ENCODE measurements at places on chromosomes 1 and 21.

GRCh38 chr21:25916226-25916625 is 181.5 kb downstream of the GABPA start:
- DNase-seq = no peak

DNA sequence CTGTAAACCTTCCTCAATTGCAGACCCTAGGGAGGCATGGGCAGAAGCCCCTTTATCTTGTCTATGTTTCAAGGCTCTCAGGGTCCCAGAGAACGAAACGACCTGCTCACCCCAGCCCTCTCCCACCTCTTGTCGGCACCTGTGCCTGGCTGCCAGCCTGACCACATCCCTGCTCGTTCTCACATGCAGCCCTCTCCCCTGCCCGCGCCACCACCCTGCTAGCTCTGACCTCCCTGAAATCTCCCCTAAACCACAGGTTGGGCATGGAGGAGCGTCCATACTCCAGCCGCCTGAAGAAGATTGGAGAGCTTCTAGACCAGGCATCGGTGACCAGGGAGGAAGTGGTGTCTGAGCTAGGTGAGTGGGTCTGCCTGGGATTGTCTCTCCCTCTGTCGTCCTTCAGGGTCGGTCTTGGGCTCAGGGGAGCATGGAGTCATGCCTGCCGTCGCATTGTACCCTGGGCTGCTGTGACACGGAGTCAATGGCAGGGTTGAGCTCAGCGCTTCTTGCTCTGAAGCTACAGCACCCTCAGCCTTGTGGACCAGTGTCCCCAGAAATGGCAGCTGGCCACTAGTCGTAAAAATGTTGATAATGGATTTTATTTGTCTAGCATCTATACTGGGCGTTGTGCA is 3.6 kb downstream of the ADPRS start:
- no peak for DNase-seq

- DNase-seq = peak; percentile 23
Measured at GRCh38 chr1:160078512-160079195, 2.7 kb upstream of the KCNJ9 start.

GRCh38 chr1:55117941-55118340 is 78.6 kb downstream of the PCSK9 start:
- no peak for DNase-seq

- DNase-seq = peak; percentile 83
Measured at GRCh38 chr1:156805766-156806511, 10.7 kb downstream of the SH2D2A start.

DNA sequence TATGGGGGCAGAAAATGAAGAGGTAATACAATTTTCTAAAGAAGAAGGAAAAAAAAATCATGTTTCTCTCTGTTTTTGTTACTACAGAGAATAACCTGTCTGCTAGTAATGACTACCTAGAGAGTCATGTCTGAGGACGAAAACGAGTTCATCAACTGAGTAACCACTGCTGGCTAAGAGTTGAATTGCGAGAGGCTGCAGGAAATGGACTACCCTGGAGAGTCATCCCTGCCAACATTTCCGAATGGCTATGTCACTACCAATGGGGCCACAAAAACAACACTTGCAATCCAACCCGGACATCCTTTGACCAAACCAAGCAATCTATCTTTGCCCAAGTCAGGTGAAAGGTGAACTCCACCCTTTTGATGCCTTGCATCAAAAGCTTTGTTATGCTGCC is 120.6 kb downstream of the FCRL5 start:
- DNase-seq = no peak

GRCh38 chr1:110945626-110946025 is 18.1 kb downstream of the LRIF1 start:
- no peak for DNase-seq

- no peak for DNase-seq
Measured at GRCh38 chr1:13702425-13703127, 2.6 kb downstream of the PRDM2 start.

DNA sequence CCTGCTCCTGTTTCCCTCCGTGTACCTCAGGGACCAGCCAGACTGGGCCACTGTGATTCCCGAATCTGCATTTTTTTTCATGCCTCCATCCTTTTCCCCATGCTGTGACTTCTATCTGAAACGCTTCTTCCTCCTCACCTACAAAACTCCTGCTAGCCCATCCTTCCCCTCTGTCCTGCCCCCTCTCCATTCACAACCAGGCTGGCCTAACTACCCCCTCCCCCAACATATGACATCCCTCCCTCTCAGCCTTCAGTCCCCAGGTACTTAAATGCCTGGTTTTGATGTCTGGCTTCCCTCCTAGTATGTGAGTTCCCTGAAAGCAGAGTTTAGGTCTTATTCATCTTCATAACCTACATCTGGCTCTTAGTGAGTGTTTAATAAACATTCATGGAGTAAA is 82.7 kb downstream of the TAS1R2 start:
- no peak for DNase-seq

DNA sequence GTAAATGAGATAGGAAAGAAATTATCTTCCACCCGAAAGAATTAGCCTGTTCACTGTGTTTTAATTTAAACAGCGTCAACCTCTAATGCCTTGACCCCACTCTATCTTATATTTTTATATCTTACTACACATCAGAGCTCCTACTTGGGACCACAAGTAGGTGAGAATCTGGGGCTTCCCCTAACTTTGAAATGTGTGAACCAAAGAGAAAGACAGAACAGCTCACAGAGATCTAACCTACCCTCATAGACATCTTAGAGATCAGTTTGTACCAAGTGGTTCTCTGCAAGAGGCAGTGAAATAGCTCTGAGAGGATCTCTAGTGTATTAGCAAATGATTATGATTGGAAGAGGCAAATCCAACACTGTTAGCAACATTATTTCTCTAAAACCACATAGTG is 31.0 kb upstream of the IFI16 start:
- no peak for DNase-seq

- peak; percentile 87 for DNase-seq
Measured at GRCh38 chr1:206590025-206590758, 22.1 kb downstream of the EIF2D start.

DNA sequence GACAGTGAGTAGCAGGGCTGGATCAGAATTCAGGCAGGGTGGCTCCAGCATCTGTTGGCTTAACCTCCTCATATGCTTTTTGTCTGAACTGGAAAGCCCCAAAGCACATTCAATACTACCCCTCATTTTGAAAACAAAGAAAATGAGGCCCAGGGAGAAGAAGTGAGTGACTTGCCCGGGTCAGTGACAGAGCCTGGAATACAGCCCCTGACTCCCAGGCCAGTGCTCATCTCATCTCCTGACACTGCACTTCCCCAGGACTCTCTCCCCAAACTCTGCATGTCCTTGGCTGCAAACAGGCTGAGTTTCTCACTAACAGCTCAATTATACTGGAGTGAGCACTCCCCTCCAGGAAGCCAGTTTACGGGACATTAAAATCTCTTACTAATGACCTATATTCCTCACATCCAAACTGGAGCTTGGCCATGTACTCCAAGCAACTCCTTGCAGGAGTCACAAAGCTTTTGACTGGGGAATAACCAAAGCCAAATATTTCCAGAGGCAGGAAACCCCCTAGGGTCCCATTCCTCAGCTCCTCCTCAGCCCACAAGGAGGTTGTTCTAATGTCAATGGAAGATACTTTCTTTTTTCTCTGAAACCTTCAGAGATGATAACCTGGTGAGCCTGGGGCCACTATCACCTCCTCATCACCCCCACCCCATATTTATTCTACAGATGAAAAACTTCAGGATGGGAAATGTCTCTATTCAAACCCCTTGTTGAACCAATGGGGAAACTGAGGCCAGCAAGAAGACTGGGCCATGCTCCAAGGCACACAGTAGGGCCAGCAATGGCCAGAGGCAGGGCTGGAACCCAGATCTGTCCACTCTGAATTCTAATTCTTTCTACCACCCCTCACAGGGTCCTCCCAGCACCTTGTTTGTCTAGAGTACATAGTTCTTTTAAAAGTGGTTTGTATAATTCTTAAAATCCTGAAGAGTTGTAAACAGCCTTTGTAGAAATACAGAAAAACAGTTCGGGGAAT is 127.0 kb downstream of the PLPP3 start:
- no peak for DNase-seq

DNA sequence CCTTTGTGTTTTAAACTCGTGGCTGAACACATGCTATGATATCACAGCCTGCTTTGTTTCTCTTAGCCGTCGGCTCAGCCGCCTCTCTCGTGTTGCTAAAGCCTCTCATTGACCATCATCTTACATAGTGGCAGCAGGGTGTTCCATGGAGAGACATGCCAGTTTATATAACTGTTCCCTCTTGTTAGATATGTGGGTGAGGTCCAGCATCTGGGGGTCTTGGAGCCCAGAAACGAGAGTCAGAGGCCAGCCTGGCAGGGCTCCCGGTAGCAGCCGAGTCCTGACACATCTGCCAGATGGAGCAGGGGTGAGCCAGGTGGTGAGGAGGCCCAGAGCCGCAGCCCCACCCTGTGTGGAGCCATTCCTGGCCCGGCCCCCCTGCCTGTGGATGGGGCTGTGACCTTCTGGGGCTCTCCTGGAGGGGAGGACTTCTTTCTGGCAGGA is 11.9 kb downstream of the PODN start:
- DNase-seq = no peak

DNA sequence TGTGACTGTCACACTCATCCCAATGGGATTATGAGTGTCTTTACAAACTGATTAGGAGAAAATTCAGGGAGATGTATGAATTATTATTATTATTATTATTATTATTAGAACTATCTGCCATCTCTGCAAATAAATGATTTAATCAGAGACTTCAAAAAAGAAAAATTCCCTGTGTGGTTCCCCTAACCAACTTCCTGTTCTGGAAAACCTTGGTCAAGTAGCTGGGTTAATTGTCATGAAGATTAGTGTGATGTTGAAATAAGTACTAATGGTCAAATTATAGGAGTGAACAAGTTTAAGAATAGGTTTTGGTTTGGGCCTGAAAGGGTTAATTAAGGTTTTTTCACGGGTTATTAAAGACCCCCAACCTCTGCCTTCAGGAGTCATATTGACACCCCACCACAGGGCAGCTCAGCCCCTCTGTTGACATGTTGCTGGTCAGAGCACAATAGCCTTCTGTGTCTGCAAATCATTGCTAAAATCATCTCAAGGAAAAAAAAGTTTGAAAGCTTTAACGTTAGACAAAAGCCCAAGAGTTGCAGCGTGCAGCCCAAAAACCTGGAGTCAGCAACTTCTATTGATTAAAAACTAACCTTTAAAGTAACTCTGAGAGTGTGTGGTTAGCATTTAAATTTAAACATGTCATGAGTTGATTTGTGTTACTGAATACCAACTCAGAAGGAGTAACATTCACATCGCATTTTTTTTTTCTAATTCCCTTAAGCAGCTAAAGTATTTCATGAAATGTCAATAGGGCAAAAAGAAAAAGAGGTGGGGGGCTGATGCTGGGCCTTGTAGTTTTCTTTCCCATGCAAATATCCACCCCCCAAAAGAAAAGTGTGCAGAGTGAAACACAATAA is 272.5 kb downstream of the TM2D1 start:
- DNase-seq = peak; percentile 78

DNA sequence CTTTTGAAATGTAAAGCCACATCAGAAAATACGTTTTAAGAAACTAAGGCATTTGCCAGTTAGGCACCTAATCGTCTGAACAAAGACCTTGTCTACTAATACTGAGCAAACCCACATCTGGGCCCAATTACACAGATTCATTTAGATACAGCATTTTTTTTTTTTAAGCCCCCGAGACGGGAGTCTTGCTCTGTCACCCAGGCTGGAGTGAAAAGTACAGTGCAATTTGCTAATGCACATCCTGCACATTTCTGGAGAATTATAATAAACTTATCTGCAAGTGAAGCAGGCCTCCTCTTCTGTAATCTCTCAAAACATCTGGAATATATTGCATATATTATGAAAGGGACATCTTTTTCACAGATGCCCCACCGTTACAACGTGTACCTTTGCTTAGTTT is 3.3 kb downstream of the RSRP1 start:
- no peak for DNase-seq

DNA sequence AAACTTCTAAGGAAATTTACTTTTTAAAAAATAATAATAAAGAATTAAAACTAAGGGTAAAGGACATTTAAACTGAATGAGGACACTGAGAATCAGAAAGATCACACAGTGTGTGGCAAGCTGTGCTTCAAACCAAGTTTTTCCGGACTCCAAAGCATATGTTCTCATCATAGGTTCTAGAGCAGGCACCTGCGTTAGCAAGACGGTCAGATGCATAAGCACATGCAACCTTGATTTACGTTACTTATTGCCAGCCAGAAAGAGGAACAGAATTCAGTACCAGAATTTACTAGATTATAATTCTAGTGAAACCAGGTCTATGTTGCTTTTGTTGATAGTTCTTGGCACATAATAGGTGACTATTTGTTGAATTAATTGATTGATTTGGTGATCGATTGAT is 6.2 kb upstream of the LBR start:
- DNase-seq = no peak

DNA sequence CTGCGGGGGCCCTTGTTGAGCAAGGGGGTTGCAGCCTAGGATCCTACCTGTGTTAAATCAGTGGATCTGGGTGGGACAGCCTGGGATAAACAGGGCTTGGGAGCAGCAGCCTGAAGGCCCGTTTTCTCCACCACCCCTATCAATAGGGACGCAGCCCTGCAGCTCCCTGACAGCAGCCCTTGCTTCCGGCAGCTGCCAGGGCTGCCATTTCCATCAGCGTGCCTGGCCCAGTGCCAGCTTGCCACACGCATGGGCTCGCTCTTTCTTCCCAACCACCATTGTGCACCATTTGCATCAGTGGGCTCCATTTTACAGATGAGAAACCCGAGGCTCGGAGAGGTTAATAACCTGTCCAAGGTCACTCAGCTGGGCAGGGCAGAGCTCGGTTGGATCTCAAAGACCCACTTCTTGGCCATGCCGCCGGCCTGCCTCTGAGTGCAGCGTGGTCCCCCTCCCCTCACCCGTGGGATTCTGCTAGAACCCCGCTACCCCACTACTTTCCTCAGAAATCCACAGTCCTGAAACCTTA is 3.8 kb downstream of the WNT4 start:
- no peak for DNase-seq

GRCh38 chr21:28543975-28544374 is 448.7 kb downstream of the LTN1 start:
- no peak for DNase-seq

DNA sequence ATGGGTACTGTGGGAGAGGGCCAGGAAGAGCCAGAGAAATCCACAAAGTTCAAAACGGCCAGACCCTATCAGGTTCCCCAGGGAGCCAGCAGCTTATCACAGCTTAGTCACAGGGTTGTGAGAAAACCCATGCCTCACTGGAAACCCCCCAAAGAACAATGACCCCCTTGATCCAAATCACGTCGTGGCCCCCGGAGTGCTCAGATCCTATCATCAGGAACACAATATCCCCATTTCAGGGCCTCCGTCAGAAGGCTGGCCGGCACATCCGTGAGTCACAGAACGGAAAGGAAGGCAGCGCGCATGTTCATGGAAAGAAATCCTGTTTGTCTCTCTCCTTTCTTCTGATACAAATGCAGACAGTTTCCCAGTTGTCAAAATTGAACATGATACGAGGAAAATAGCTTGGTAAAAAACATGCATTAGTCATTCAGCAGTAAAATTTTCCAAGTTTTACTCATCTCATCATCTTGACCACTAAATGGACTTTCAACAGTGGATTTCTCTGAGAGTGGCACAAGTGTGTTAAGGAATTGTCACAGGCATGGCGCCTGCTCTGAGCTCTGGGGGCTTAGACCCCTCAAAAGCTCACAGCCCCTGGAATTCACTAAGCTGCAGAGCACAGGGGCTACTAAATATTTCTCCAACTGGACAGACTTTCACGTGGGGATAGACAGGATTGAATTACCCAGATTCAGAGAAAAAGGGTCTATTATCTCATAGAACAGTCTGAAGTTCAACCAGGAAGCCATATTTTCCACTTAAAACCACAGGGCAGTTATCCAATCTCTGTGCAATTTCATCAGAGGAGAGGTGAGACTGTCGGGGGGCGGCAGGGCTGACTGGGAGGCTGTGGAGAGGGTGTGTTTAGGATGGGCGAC is 124.8 kb downstream of the RIPK4 start:
- DNase-seq = peak; percentile 76

Measured in mesenchymal stem cell (in vitro differentiated cells and primary cell).